Forelimb muscle (tissue), 1 donor: ENCODE measurements at places on chromosomes 16 and 17.

GRCh38 chr17:36485805-36486203, 677 bp upstream of the ZNHIT3 start:
- DNase-seq = no peak

- DNase-seq = peak; percentile 5
Measured at GRCh38 chr16:22857296-22858025, 43.5 kb downstream of the HS3ST2 start.

DNA sequence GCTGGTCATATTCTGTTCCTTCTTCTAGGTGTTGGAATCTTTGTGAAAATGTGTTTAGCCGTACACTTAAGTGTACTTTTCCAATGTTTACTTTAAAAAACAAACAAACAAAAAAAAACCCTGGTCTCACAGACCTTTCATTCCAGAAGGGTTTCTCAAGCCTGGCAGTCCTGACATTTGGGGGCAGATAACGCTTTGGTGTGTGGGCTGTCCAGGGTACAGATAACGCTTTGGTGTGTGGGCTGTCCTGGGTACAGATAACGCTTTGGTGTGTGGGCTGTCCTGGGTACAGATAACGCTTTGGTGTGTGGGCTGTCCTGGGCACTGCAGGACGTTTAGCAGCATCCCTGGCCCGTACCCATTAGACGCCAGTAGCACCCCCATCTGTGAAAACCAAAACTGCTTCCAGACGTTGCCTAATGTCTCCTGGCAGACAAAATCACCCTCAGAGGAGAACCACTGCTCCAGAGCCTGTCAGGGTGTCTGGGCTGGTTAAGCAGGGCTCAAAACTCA, 15.2 kb upstream of the FLCN start:
- no peak for DNase-seq

GRCh38 chr17:57372156-57372555, 115.8 kb downstream of the MSI2 start:
- DNase-seq = no peak

DNA sequence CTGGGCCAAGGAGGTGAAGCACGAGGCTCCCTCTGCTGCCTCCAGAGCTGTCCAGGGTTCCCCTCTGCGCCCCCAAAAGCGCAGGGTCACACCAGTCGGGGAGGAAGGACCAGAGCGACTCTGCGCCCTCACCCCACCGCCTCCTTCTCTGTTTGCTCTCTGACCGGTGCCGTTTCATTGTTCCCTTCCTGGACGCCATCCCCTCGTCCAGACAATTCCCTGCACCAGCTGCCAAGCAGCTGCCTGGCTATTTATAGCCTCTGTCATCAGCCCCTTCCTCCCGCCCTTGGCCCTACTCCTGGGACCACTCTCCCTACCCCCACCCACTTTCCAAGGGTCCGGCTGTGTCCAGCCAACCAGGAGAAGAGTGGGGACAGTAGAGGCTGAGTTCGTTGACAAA, 68.8 kb upstream of the CREBBP start:
- DNase-seq = no peak

- no peak for DNase-seq
Measured at GRCh38 chr16:25065899-25066298, 45.6 kb upstream of the LCMT1 start.

- no peak for DNase-seq
Measured at GRCh38 chr17:1322014-1322428, 42.6 kb downstream of the TRARG1 start.

DNA sequence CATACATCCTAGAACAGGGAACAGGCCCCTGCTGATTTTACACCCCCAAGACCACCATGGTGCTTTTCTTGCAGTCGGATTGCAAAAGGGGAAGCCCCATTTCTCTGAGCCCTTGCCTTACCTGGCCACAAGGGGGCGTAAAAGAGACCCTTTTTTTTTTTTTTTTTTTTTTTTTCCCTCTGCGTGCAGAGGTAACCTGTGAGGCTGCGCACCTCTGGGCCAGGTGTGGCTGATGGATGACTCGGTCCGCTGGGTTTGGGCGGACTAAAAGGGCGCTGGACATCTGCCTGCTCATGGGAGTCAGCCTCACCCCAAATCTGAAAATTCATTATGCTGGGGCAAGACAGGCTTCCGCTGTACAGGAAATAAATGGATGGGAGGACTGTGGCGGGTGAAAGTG, 281.0 kb downstream of the CBLN1 start:
- no peak for DNase-seq

DNA sequence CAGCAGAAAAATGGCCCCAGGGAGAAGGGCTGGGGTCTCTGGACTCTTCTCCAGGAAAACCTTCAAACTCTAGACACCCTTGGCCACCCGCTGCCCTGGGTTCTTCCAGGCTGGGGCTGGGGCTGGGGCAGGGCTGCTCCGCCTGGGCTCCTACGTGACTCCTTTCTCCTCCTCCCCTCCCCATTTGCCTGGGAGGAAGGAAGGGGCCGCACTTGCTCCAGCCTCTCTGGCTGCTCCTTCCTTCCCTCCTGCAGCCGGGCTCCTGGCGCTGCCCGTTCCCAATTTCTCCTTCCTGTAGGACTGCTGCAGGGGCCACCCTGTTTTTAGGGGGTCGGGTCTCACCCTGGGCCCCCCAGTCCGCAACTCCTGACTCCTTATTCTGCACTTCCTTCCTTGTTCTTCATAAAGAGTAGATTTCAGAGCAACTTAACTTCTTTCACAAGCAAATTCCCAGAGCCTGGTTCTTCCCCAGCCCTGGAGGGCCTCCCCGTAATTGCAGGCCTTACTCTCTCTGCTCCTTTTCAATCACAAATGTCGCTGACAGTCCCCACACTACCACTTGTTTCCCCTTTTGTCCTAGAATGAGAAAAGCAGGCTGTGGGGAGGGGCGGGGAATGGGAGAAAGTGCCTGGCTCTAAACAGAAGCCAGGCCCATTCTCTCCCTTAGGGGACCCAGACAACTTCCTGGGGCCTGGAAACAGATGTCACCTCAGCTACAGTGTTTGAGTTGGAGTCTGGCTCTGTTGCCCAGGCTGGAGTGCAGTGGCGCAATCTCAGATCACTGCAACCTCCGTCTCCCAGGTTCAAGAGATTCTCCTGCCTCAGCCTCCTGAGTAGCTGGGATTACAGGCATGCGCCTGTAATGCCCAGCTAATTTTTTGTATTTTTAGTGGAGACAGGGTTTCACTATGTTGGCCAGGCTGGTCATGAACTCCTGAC, 137.8 kb downstream of the ENGASE start:
- no peak for DNase-seq

DNA sequence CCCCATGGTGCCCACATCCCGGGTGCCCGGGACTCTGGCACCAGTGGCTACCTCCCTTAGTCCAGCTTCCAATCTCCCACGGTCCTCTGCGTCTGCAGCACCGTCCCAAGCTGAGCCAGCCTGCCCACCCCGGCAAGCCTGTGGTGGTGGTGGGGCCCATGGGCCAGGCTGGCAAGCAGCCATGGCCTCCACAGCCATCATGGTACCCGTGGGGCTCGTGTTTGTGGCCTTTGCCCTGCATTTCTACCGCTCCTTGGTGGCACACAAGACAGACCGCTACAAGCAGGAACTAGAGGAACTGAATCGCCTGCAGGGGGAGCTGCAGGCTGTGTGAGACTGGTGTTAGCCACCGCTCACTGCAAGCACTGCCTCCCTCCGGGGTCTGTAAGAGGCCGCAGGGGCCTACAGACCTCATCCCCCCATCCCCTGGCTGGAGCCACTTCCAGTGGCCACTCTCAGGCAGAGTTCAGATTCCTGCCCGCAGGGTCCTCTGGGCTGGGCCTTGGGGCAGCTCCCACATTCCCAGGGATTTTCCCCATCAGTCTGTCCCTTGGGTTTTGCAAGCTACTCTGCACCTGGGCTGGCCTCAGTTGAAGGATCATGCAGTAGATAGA, 3.9 kb upstream of the SETD1A start:
- no peak for DNase-seq

DNA sequence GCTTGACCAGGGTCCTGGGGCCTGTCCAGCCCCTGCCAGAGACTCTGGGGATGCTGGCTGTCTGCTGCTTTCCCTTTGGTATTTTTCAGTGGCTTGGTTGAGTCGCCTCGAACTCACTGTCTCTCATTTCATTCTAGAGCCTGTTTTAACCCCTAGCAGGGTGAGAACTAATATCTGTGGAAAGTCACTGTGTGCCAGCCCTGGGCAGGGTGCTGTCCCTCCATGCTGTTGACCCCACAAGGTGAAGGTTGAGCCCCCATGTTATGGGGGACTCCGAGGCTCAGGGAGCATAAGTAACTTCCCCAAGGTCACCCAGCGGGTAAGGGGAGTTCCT, 33.0 kb downstream of the DCAKD start:
- no peak for DNase-seq
